Fibroblast of skin of scalp (primary cell): ENCODE measurements at places on chromosomes 1 and 21.

- DNase-seq = no peak
Measured at GRCh38 chr1:207058878-207059867, 6.1 kb downstream of the PFKFB2 start.

GRCh38 chr21:31660591-31660990 is 1.1 kb downstream of the SOD1 start:
- no peak for DNase-seq

GRCh38 chr1:48198970-48199369 is 23.5 kb upstream of the SLC5A9 start:
- no peak for DNase-seq

DNA sequence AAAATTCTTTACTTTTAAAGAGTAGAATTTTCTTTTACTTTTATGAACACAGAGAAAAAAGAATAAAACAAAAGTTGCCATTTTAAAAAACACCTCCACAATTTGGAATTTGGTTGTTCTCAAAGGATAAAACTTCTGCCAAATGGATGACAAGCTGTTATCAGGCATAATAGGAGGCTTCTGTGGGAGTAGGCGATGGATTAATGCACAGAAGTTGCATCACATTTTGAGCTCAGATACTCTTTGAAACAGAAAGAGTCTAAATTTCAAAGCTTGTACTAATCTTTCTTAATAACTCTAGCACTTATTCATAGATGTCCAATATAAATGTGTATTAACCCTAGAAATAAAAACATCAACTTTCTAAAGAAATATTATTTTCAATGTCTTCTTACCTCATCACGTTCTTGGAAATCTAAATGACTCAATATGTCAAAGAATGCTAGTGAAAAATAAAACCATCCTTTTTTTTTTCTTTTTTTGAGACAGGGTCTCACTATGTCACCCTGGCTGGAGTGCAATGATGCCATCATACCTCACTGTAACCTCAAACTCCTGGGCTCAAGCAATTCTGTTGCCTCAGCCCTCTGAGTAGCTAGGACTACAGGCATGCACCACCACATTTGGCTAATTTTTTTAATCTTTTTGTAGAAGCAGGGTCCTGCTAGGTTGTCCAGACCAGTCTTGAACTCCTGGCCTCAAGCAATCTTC is 112.8 kb upstream of the USP25 start:
- peak; percentile 72 for DNase-seq

DNA sequence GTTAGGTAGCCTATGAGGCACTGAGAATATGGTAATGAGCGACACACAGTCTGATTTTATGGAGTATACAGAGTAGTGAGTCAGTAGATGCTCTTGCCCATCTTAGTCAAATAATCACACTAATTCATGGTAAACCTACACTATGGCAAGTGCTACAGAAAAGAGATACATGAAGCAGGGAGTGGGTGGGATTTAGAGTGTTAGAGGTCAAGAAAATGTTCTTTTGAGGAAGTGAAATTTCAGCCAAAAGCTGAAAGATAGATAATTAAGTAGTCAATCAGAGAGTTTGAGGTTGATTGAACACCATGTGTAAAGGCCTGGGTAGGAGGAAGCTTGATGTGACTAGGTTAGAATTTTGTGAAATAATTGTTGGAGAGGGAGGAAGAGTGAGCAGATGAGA is 14.7 kb downstream of the MDM4 start:
- no peak for DNase-seq

- no peak for DNase-seq
Measured at GRCh38 chr21:20313013-20313412, 685.2 kb upstream of the NCAM2 start.

DNA sequence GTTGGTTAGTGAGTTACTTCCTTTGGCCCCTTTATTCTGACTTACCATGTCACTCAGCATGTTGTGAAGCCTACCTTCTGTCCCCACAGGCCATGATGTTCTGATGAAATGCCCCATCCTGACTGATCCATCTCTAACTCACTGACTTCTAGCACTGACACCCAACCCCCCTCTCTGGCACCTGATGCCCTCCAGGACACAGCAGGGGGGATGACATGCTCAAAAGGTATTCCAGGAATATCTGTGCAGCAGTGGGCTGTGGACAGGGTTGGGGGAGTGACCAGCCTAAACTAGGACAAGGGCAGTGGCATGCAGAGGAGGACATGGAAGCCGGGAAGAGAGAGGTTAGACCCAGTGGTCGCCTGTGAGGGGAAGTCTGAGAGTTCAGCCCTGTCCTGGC is 25.5 kb downstream of the SYT2 start:
- DNase-seq = no peak

GRCh38 chr1:64000021-64000420 is 203.4 kb upstream of the UBE2U start:
- peak; percentile 63 for DNase-seq

DNA sequence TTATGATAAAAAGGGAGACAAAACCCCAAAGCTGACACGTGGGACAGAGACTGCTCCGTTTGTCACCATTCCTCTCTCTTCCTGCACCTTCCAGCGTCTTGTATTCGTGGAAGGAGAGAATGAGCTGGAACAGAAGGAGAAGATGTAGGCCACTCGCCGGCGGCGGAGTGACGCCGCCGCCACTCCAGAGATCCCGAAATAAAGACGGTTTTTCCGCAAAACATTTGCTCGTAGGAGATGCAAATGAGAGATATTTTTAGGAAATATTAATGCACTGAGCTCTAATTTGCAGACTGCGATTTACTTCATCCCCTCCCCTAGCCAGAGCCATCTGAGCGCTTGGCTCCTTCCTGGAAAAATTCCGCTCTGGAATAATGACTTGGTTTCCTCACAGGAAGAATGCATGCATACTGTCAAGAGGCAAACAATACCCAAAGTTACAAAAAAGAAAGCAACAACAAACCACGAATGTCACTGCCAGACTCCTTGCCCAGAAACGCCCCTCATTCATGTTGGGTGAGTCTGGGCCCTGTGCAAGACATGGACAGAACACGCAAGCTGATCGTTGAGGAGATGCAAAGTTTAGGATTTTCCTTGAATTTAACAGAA is 18.0 kb upstream of the ADARB1 start:
- no peak for DNase-seq

- DNase-seq = peak; percentile 26
Measured at GRCh38 chr1:3133686-3134085, 64.7 kb downstream of the PRDM16 start.

- peak; percentile 12 for DNase-seq
Measured at GRCh38 chr1:39590546-39590945, 14.0 kb upstream of the PABPC4 start.

- DNase-seq = no peak
Measured at GRCh38 chr1:222618880-222619596, 1.1 kb downstream of the MIA3 start.

GRCh38 chr1:162204823-162205155 is 135.3 kb downstream of the NOS1AP start:
- DNase-seq = no peak

DNA sequence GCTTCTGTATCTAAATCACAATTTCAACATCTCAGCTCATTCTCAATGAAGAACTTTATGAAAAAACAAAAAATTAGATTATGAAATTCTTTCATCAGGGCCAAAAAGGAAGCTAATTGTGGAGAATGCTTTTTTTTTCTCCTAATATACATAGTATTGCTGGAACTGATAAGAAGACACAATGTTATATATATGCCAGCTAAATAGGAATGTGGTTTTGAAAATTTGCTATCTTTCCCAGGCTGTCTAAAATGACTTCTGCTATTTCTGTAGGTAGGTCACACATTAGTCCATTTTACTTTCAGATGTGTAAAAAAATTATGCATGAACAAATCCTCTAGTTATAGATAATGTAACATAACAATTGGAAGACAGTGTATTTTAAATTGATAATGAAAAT is 732.9 kb downstream of the RWDD3 start:
- no peak for DNase-seq

GRCh38 chr1:77889671-77890070 is 1.2 kb downstream of the NEXN start:
- DNase-seq = peak; percentile 80

DNA sequence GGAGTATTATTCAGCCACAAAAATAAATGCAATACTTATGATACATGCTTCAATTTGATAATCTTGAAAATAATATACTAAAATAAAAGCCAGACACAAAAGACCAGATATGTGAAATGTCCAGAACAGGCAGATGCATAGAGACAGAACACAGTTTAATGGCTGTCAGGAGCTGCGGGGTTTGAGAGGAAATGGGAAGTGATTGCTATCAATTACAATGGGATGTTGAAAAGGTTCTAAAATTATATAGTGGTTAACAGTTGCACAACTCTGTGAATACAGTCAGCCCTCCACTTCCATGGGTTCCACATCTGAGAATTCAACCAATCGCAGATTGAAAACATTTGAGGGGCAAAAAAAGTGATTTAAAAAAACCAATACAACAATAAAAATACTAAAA is 54.0 kb downstream of the LTN1 start:
- DNase-seq = no peak

DNA sequence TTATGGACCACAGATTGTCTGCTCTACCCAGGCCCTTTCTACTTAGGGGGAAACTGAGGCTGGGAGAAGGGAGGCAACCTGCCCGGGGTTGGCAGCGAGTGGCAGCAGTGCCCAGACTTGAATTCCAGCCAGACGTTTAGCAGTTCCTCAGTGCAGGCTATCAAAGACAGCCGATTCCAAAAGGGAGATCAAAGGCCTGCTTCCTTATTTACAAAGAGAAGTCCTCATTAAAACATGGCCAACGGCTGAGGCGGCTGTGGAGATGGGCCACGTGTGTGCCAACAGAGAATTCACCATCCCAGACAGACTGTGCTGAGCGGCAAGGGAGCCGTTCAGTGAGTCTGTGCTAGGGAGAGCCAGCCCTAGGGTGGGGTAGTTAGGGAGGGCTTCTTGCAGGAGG is 27.7 kb downstream of the C1QB start:
- no peak for DNase-seq

GRCh38 chr1:28526886-28527285 is 21.0 kb downstream of the RCC1 start:
- DNase-seq = no peak

DNA sequence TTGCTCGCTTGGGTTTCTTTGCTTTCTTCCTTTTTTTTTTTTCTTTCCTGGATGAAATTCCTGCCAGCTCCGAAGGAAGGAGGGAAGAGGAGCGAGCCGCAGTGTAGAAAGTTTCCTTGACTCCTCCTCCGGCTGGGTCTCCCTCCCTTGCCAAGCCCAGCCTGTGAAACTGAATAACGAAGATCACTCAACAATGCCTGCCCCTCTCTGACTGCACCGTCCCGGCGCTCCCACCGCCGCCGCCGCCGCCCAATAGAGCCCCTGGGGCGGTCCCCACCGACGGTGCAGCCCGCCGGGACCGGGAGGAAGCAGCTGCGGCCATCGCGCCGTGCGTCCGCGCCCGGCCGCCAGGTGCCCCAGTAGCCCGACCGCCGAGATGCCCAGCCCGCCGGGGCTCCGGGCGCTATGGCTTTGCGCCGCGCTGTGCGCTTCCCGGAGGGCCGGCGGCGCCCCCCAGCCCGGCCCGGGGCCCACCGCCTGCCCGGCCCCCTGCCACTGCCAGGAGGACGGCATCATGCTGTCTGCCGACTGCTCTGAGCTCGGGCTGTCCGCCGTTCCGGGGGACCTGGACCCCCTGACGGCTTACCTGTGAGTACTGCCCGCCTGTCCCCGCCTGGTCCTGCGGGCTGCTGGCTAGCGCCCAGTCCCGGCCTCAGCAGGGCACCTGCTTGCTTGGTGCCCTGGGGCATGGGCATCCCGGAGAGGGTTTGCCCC is at the start of gene LGR6:
Gene LGR6 (plus strand): TSS at position 186 of the 714 bp plus-strand sequence. CDS start 191 bp downstream, at position 377.
- DNase-seq = no peak

GRCh38 chr1:187516874-187517273 is 688.1 kb downstream of the PLA2G4A start:
- DNase-seq = no peak
